ENCODE measurements at places on chromosomes 16 and 17.

DNA sequence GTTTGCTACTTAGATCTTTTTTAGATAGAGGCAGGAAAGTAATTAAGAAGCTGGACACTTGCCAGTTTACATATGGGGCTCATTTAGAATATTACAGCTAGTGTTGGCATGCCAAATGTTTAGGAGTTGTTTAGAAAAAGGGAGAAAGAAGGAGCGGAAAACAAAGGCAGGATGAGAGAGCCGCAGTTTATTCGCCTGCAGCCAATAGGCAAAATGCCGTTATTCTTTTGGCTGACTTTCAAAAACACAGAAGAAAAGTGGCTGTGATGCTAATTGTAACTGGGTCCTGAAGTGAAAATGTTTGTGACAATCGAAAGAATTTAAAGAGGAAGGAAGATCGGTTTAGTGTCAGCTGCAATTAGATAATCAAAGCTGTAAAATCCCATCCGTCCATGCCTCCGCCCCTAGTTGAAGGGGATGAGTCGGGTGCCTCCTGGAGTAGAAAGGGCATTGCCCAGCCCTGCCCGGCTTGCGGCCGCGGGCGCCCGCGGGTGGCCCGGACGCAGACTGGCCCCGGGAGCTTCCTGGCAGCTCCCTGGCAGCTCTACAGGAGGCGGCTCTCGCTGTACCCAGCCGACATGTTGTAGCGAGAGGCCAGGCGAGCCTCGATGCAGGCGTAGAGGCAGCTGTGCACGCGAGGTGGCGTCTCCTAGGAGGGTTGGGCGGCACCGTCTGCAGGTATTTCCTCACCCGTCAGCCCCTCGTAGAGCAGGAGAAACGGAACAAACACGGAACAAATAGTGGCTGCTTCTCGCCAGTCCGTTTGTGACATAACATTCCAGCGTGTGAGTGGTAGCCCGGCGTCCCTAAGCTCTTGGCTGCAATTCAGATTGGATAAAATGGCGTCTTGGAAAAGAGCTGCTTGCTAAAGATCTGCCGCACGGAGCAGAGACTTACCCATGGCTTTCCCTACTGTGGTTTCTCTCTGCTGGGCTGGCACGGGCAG is 82.2 kb downstream of the TNRC6C start:
- peak; percentile 34 for DNase-seq

DNA sequence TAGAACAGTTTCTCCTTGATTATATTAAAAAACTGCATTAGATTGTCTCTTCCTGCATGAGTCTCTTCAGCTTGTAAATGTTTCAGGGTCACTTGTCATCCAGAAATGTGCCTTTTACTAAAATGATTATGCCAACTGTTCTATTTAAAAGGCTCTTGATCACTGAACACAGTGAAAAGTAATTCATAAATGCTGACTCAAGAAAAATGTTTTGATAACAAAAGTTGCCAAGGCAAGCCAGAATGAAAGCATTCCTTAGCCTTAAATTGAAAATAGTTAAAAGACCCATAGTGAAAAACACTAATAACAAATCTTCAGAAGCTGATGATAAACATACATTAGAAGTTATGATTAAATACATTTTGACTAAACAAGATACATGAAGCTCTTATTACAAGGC is 356.0 kb upstream of the KIF2B start:
- DNase-seq: no peak

GRCh38 chr17:17084317-17084835 is 42.1 kb downstream of the MPRIP start:
- DNase-seq: no peak

DNA sequence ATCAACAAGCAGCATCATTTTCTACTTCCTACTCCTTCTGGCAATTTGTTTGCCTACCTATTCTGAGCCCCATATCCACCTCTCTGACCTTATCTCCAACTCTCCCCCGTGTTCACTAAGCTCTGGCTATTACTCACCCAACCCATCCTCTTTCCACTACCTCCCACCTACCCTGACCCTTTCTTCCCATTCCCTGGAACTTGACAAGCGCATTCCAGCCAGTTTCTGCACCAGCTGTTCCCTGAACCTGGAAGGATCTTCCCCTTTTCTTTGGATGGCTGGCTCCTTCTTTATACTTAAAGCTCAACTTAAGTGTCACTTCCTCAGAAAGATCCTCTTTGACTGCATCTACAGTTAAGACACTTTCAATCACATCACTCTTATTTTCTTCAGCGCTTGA is 2.2 kb downstream of the DCUN1D3 start:
- no peak for DNase-seq

DNA sequence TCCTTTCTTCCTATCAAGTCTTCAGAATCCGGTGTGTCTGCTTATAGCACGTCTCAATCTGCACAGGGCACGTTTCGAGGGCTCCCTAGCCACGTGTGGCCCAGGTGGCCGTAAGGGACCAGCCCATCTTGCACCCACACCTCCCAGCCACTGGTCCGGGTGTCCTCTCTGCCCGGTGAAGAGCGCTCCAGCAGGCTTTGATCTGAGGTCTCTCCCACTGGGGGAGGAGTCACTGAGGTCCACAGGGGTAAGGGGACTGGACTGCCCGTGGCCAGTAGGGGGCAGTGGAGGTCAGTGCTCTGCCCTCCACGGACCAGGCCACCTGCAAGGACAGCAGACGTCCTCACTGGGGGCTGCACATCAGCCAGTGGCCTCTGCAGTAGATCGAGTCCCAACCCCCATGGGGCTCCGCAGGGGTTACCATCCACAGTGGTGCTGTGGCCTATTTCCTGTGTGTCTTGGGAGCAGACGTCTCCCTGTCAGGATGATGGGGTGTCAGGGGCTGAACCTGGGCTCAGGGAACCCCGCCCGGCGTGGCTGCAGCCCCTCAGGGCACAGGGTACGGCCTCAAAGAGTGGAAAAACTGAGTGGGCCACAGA is 204.1 kb upstream of the CIBAR2 start:
- peak; percentile 74 for DNase-seq

DNA sequence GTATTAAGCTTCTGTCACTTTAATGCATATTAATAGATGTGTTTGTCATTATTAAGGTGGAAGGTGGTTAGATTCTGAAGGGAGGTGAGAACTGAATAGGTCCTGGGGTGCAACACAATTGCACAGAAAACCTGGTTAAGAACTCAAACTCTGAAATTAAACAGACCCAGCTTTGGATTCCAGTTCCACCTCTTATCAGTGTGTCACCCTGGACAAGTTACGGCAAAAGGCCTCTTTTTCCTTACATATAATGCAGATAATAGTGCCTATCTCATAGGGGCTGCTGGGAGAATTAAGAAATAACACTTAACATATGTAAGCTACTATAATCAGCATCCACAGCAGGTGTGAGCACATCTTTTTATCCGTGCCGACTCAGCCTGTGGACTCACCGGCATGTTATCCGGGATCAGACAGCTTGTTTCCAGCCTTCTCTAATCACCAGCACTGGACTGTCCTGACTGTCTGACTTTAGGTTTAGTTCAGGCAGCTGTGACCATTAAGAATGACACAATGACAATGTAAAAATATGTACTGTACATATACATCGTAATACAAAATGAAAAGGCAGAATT is 31.4 kb downstream of the TEX2 start:
- no peak for DNase-seq

- DNase-seq: no peak
Observed at GRCh38 chr16:5900046-5900445, 802.5 kb upstream of the EEF2KMT start.

DNA sequence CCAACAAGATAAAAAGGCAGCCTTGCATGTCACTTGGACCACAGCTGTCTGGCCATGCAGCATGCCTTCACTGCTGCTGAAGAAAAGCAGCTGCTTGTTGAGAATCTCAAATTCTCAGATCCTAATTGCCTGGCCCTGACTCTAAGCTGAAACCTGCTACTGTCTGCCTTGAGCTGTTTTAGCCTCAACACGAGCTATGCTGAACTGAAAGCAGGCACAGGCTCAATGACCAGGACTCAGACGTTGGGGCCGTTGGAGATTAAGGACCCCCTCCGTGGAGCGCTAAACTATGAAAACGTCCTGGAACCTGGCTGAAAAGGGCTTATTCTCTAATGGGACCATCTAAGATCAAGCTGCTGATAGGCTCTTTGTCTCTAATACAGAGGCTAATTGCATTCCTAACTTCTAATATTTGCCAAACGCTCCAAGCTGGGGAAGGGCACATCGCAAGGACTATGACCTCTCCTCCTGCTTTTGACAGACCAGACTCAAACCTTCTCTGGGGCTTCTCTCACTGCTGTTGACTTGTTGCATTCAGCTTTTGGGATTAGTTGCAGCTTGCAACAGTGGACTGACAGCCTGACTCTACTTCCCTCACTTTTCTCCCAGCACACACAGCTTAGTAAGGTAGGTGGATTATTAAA is 4.6 kb upstream of the PLK1 start:
- no peak for DNase-seq

GRCh38 chr17:77631307-77631706 is 327.2 kb upstream of the TNRC6C start:
- no peak for DNase-seq

DNA sequence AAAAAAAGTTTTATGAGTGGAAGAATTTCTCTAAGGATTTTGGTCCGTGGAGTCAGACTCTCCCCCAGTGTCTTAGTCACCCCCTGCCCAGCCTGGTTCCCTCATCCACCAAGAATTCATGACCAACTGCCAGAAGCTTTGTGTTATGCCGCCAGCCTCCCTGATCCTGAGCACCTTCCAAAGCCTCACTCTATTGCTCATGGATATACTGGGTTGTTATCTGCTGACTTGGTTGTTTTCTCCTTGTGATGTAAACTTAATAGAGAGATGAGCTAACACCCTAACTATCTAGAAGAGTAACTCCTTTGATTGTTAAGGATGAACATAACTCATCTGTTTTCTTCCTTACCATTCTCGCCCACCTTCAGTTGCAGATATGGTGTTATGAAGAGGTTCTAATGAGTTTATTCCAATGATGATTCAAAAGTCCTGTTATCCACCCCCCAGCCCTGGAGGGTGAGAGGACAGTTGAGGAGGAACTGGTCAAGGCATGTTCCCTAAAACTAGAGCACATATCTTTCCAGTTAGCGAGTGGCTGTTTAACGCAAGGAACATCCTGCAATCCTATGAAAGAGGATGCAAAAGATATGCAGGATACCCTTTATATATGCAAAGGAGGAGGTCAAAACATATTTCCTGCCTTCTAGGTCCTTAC is 1.5 kb upstream of the PSMD3 start:
- DNase-seq: no peak

GRCh38 chr17:47099987-47100711 is 88.9 kb downstream of the CDC27 start:
- peak; percentile 93 for DNase-seq

DNA sequence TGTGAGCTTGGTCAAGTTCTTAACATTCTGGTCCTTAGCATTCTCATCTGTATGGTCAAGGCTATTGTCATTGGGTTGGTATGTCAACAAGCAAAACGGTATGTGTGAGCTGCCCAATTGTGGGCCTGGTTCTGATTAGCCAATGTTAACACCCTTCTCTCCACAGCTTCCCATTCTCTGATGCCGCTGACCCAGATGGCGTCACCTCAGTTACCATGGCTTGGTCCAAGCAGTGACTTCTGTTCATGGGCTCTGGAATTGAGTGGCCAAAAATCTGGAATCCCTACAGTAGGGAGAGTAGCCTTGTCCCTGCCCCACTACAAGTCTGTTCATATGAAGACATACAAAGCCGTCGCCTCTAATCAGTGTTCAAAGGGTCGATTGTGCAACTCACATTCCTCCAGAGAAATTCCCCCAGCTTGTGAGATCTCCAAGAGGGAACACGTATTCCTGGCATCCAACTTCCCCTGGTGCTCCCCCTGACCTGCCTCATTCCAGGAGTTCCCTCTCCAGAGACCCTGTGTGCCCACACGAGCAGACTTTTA is 15.8 kb downstream of the TMEM98 start:
- DNase-seq: no peak

DNA sequence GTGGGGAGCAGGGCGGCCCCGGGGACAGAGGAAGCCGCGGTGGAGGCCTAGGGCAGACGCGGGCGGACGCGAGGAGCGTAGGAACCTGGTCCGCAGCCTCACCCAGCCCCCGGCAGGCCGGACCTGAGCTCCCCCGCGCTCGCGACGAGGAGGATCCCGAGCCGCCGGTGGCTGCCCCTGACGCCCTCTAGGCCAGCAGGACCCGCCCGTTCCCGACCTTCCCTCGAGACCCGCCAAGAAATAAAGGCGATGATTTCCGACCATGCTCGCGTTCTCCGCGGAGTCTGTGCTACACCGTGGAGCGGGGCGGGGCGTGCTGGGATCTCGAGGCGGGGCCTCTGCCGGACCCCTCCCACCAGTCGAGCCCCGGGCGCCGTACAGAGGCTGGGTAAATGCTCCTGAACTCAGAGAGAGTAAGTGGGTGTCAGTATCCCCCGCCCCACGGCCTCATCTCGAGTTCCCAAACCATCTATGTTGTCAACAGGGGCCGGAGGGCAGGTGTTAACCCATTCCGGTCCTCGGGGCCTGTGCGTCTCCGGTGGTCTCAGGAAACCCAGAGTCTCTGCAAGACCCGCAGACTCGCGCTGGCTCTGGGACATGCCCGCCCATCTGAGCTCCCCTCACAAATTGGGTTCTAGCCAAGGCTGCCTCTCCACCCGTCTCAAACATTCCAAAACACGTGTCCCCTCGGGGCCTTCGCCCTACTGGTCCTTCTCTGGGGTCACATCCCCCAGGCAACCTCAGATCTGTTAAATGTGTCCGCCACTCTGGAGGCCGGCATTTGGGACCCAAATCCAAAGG is 13.7 kb downstream of the SYCE1L start:
- peak; percentile 81 for DNase-seq

GRCh38 chr16:19601083-19601976 is 45.8 kb downstream of the VPS35L start:
- peak; percentile 11 for DNase-seq

Measured in stimulated activated CD4-positive, alpha-beta T cell treated with anti-CD3 and anti-CD28 coated beads, Interleukin-15, amount 100 ng/mL, for 24 hours (primary cell).